Foreskin fibroblast (primary cell): ENCODE measurements at places on chromosomes 2 and 18.

GRCh38 chr2:103743195-103743594 is 981.4 kb downstream of the TMEM182 start:
- no peak for DNase-seq

- peak; percentile 64 for DNase-seq
Measured at GRCh38 chr2:121689356-121689755, 40.1 kb upstream of the CLASP1 start.

- DNase-seq: no peak
Measured at GRCh38 chr2:241128266-241128665, 21.0 kb downstream of the PASK start.

GRCh38 chr2:137842430-137842829 is 121.8 kb upstream of the HNMT start:
- no peak for DNase-seq

GRCh38 chr2:99088017-99088416 is 53.5 kb upstream of the C2orf15 start:
- DNase-seq: no peak

GRCh38 chr18:22827216-22827615 is 105.9 kb upstream of the RBBP8 start:
- no peak for DNase-seq

DNA sequence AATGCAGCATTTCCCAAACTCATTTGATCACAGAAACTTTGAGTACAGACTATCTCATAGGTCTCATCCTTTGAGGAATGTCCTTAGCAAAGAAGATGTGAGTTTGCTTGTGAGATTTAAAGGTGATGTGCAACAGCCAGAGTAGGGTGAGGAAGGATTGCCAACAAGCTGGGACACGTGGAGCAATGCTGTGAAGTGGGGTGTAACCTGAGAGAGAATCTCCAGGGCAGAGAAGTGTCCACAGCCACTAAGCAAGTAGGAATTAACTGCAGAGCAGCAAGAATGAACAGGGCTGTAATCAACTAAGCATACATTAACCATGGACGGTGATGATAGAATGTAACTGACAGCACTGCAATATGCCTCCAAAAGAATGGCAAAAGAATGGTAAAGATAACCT is 469.9 kb upstream of the NRP2 start:
- DNase-seq: no peak

DNA sequence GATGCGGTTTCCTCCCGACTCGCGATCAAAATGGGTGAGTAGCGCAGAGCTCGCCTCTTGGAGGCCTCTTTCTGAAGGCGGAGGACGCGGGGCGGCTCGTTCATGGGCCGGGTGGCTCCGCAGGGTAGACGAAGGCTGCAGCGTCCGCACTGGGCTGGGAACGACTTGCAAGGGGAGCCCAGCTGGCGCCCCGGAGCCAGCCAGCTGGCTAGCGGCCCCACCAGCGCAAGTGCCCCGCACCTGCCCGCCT is 328 bp upstream of the PASK start:
- DNase-seq: no peak

- DNase-seq: no peak
Measured at GRCh38 chr2:218859556-218859987, at the start of gene WNT6. TSS of gene WNT6 (plus strand) at chr2:218859805. CDS start at chr2:218860038, 233 bp downstream.

GRCh38 chr18:54852780-54853675 is 24.8 kb downstream of the RAB27B start:
- DNase-seq: peak; percentile 9

GRCh38 chr2:62688771-62689170 is 16.7 kb upstream of the EHBP1 start:
- DNase-seq: no peak

DNA sequence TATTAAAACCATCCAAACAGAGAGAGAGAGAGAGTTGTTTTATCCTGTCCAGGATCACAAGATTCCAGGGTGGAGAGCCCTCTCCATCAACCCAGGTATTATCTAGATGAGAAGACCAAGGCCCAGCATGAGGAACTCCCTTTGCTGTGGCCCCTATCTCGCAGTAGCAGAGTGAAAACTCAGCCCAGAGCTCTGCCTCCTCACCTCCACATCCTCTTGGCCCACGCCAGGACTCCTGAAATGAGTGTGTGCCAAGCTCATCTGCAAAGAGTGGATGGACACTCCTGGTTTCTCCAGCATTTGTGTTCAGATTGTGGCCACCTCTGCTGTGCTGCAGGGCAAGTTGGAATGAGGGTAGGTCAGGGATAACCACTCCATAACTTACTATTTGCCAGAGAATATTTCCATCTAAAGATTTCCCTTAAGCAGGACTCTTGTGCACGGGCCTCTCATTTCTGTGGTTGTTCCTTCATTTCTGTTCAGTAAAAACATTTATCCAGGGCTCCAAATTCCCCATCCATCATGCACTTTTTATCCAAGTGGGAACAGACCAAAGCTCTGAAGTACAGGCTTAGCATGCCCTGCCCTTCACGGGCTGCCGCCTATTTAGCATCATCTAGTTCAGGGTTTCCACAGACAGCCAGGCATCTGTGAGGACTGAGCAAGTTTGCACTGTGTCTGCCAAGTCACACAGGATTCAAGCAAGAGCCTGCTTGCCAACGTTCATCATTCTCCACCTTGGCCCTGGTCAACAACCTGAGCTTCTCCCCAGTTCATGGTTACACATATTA is 583.2 kb upstream of the ID2 start:
- DNase-seq: no peak

DNA sequence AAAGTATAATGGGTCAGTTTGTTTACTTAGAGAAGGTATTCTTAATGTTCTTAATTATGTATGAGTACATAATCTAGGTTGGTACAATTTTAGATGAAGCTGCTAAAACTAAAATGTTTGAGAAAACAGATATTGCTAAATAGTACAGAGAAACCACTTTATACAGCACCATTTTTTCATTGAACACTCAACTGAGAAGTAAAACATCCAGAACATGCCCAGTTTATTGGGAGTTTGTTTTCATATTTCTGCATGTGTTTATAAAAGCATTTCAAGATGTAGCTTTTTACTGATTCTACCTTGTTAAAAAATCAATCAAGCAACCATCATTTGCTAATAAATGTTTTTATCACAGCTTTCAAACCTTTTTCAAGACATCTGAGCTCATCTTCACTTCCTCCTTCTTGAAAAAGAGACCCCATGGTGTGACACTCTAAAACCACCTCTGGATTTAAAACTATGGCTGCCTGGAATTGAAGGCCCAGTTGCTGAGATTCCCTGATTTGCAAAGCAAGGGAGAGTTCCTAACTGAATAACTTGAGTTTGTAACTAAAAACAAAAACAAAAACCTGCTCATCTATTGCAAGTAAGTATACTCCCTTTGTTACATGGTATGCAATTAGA is 585.9 kb downstream of the ZEB2 start:
- DNase-seq: no peak

- DNase-seq: no peak
Measured at GRCh38 chr18:24076950-24077349, 61.9 kb upstream of the CABYR start.

- DNase-seq: no peak
Measured at GRCh38 chr18:56431551-56431950, 206.8 kb downstream of the TXNL1 start.

DNA sequence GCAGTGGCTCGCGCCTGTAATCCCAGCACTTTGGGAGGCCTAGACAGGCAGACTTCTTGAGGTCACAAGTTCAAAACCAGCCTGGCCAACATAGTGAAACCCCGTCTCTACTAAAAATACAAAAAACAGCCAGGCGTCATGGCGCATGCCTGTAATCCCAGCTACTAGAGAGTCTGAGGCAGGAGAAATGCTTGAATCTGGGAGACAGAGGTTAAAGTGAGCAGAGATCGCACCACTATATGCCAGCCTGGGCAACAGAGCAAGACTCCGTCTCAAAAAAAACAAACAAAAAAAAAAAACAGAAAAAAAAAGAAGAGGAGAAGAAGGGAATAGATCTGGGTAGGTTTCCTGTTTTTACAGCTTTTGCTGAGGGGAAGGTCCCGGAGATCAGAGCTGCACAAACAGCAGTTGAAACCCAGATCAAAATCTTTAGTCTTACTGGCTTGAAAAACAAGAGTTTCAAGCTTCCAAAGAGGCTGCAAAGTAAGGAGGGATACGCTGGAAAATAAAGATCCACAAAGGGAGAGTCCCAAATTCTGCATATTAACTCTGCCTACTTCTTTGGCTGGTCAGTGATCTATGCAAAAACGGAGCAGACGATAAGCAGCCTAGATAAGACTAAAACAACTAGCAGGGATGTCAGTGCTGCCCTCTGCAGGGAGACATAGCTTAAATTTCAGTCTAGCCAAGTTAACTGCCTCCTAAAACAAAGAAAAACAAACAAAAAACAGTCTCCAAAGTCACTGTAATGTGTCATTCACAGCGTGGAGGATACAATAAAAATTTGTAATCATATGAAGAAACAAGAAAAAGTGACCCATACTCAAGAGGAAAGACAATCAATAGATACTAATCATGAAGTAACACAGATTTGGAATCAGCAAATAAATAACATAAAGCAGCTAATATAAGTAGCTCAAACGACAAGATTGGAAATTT is 74.1 kb downstream of the TLK1 start:
- peak; percentile 72 for DNase-seq
